Iris pigment epithelial cell (primary cell): ENCODE measurements at places on chromosomes 16 and 17.

- peak; percentile 61 for DNase-seq
These were observed 235.6 kb downstream of the ZNF423 start for GRCh38 chr16:49620158-49620868.

GRCh38 chr16:25106567-25107465 is 4.7 kb upstream of the LCMT1 start:
- peak; percentile 89 for DNase-seq

GRCh38 chr16:85515319-85515745 is 97.8 kb upstream of the GSE1 start:
- no peak for DNase-seq

GRCh38 chr16:61858988-61859387 is 177.2 kb downstream of the CDH8 start:
- peak; percentile 17 for DNase-seq

DNA sequence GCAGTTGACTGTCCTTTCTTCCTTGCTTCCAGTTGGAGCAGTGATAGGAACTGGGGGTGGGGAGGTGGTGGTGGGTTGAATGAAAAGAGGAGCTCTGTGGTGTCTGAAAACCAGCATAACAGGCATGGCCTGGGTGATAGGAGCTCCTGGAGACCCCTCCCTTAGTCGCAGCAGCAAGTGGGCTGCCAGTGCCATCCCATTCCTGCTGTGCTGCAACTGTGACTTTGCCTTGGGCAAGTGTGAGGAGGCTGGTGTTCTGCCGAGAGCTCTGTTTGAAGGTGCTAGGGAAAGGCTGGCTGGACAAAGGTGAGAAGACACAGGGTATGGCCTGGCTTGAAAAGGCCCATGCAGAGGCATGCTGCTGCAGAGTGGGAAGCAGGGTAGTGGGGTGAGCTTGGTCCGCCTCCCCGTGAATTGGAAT is 2.7 kb upstream of the CDK5R1 start:
- DNase-seq = no peak

DNA sequence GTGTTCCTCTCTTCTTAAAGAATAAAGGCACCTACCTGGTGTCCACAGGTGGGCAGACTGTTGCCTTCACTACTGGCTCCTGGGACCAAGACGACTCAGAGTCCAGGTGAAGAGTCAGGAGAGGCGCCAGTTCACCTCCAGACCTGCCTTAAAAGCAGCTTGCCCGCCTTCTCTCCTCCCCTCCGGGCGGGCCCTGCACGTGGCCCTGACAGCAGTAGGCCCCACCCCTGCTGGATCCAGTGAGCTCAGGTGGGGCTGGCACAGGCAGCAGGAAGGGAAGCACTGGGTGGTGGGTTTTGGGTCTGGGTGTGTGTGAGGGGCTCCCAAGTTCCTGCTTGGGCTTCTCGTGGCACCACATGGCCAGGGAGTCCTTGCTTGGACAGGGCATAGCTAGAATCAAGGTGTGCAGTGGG is at the start of gene TNS4:
TNS4 (minus strand) TSS at position 125 of the 413 bp plus-strand sequence. CDS start 5,198 bp downstream, outside the sequence.
- no peak for DNase-seq

GRCh38 chr17:79001190-79002020 is 8.2 kb downstream of the CANT1 start:
- DNase-seq = no peak

- DNase-seq = peak; percentile 85
These were observed 29.3 kb downstream of the UNC13D start for GRCh38 chr17:75814900-75815373.

DNA sequence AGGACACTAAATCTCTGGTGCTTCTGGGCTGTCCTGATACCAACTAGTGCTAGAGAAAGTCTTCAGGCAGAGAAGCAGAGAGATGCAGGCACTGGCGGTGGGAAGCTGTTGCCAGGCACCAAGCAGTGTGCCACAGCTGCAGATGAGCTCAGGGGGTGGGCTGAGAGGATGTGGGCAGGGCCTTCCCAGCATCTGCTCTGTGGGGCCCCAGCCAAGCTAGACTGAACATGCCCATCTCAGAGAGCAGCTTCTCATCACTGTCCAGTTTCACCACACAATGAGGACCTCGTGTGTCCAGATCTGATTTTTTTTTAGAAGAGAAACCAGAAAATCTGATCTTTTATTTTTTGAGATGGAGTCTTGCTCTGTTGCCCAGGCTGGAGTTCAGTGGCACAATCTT is 17.1 kb downstream of the PSKH1 start:
- peak; percentile 58 for DNase-seq

DNA sequence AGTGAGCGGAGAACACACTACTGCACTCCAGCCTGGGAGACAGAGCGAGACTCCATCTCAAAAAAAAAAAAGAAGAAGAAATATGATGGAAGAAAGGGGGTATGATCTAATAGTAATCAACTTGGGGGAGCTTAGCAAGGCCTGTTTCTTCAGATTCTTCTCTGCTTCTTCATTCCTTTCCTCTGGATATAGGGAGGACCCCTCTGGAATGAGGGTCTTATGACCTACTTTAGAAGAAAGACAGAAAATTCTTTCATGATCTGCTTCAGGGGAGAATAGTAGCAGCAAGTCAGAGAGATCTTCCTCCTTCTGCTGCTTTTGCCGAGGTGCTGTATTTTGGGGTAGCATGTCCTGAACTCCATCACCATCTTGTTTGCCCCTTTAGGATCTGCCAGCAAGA is 44.9 kb upstream of the ETV4 start:
- DNase-seq = no peak

DNA sequence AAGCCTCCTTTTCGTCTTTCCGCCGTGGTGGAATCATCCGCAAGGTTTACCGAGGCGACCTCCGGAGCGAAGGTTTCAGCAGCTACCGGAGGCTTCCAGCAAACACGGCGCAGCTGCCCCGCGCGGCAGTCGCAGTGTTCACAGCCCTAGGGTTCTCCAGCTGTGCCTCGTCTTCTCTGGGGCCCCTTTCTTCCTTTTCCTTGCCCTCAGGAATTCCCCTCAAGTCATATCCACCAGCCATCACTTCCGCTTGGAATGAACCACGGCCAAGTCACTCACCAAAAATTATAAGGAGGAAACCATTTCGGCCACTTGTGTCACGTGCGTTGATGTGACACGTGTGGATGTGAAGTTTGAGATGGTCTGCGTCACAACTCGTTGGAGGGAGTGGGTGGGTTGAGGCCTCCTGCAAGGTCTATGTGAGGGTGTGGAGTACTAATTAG is 636 bp upstream of the ERN1 start:
- DNase-seq = peak; percentile 49

DNA sequence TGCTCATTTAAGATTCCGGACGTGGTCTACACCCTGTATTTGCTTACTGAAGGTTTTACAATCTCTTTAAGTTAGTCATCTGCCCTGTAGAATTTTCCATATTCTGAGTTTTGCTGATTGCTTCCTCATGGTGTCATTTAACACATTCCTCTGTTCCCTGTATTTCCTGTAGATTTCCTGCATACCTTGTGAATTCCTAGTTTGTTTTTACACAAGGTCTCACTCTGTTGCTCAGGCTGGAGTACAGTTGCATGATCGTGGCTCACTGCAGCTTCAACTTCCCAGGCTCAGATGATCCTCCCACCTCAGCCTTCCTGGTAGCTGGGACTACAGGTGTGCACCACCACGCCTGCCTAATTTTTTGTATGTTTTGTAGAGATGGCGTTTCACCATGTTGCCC is 66.8 kb downstream of the CMIP start:
- peak; percentile 91 for DNase-seq

DNA sequence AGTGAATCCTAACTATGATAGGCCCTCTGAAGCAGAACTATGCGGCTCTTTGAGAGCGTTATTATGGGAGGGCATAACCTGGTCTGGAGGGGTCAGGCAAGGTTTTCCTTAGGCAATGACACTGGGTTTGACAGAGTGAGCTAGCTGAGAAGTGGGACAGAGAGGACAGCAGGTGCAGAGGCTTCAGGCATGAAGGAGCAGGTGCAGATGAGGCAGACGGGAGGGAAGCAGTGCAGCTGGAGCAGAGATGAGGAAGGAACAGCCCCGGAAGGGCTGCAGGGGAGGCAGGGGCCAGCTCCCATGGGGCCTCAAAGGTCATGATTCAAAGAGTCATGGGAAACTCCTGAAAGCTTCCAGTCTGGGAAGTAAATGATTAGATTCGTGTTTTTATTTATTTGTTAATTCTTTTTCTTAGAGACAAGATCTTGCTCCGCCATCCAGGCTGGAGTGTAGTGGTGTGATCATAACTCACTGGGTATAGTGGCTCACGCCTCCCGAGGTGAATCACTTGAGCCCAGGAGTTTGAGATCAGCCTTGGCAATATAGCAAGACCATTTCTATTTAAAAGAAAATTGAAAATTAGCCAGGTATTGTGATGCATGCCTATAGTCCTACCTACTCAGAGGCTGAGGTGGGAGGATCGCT is 5.4 kb downstream of the MARCHF10 start:
- no peak for DNase-seq

DNA sequence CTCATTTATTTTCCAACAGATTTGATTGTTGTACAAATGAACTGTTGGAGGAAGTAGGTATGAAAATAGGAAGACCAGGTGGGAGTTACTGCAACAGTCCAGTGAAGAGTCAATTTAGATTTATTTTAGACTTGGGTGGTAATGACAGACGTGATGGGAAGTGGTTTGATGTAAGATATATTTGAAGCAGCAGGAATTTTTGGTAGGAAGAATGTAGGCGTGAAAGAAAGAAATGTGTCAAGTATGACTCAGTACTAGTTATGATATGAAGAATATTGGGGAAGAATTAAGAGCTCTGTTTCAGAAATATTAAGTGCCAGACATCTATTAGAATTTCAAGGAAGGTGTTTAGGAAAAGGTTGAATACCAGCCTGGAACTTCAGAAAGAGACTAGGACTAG is 247.9 kb upstream of the AXIN2 start:
- peak; percentile 15 for DNase-seq

DNA sequence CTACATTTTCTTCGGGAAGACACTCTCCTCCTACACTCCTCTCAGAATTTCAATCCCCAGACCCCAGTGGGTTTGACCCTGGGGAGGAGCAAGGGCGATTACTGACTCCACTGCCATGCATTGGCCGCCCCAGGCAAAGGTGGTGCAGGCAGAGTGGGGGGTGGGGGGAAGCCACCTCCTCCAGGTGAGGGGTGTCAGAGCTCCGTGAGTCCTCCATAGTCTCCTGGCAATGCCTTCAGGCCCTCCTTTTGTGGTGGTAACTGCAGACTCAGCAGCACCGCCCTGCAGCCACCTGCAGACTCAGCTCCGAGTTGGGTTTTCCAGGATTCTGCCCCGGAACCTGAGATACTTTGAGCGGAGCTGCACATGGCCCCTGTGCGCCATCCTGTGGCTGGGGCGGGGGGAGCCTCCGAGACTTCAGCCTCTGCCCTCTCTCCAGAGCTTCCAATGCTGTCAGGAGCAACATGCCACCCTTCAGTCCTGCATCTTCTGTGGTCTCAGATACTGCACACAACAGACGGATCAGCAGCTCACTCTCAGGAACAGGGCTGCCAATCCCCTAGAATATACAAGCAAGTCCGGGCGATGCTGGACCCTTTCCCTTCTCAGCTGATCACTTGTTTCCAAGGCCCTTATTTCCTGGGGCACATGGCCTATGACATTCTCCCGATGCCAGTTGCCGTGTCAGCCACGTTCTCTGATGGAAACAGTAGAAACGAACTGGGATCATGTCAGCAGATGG is 2.4 kb upstream of the SLC47A2 start:
- DNase-seq = no peak

DNA sequence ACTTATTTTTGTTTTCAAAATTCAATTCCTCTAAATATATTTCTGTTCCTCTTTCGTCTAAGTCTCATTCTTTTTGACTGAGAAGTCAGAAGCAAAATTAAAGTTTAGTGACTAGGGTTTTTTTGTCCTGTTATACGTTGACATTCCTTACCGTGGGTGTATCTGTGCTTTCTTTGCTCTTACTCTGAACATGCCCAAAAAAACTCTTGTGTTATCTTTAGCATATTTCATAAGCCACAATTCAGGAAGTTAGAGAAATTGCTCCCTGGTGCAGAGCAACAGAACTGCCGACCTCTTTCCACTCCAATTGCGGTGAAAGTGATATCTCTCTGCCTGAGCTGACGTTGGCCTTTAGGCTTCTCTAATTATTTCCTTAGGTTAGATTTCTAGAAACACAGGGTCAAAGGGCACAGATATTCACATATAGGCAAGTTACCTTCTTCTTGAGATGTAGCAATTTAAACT is 65.7 kb downstream of the CENPV start:
- peak; percentile 87 for DNase-seq

GRCh38 chr16:620700-621525 is 9.9 kb upstream of the WFIKKN1 start:
- DNase-seq = no peak
